ENCODE measurements at places on chromosomes 4 and X. TPM values are rescaled to one million over a fixed set of nuclear protein-coding genes. Genes with fewer than 3 reads are reported as not detected.

DNA sequence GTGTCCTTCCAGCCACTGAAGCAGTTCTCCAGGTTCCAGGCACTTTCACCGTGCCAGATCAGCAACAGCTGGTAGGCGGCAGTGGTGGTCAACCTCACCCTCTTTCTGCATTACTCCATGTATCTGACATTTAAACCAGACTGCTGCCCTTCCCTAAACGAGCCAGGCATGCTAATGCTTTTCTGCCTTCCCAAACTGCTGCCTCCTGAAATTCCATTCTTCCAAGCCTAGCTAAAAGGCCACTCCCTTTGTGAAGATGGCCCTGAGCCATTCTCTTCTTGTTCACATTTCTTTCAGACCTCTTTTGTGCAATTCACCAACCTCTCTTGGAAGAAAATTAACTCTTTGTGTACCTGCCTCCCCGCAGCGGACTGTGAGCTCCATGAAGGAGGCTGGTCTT, 73.7 kb downstream of the CHST7 start:
- no peaks in the 10 kb centered on the region for H3K4me1 ChIP-seq
- H3K27me3 ChIP-seq, result peaks cover 16% of the 10 kb centered on the region

DNA sequence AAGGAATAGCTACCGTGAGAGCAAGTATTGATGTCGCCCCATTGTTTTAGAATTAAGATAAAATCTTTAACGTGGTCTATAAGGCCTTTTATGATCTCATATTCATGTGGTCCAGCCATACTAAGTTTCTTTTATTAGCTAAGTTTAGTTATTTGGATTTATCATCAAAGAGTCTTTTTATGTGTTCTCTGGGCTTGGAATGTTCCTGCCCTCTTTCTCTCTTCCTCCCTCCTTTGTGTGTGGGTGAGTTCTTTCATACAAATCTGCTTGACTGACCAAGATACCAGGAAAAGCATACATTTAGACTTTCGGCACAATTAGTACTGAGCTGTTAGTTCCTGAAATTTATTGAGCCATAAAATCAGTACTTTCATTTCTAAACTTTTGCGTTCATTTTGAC, 11.3 kb downstream of the TDO2 start:
- no peaks in the 10 kb centered on the region for H3K4me1 ChIP-seq
- no peak overlapping the region for H3K4me3 ChIP-seq
- DNase-seq, result no peak
- H3K27ac ChIP-seq, result no peak overlapping the region

DNA sequence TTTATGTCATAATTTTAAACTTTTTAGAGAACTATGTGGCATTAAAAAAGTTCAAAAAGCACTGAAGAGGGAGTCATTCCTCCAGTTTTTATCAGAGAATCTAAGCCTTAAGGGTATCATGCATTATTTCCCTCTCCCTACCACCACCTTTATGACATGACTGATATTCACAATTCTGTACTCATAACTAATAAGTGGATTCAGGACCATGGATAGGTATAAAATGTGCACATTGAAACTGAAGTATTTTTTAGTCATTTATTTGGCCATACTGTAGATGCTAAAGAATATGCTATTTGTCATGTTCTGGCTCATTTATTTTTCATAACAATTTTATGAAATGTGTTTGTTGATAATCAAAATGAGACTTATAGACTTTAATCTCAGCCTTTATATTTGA, 897.5 kb upstream of the AGA start:
- H3K4me3 ChIP-seq, result no peak overlapping the region
- no peak for DNase-seq
- no peaks in the 10 kb centered on the region for H3K36me3 ChIP-seq
- H3K27ac ChIP-seq, result no peak overlapping the region

DNA sequence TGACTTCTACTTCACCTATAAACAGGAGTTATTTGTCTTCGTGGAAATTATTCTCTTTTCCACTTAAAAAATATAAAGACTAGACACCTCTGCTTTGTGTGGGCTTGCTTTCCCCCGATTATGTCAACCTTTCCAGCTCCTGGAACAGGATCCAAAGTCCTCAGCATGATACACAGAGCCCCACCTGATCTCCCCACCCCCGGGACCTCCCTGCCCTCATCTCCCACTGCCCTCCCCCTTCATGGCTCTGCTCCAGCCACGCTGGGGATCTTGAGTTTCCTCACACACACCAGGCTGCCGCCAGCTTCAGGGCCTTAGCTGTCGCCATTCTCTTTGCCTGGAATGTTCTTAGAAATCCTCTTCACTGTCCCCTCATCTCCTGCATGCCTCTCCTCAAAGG, 55.3 kb downstream of the MBNL3 start:
- peaks cover 3% of the 10 kb centered on the region for H3K36me3 ChIP-seq
- no peaks in the 10 kb centered on the region for H3K4me1 ChIP-seq
- H3K27ac ChIP-seq, result no peak overlapping the region

- no peaks in the 10 kb centered on the region for H3K36me3 ChIP-seq
- no peak overlapping the region for H3K27ac ChIP-seq
- H3K4me3 ChIP-seq, result no peak overlapping the region
- no peak for DNase-seq
- H3K4me1 ChIP-seq, result peaks cover 6% of the 10 kb centered on the region
Observed at GRCh38 chr4:152041295-152041694, 280.5 kb upstream of the GATB start.

DNA sequence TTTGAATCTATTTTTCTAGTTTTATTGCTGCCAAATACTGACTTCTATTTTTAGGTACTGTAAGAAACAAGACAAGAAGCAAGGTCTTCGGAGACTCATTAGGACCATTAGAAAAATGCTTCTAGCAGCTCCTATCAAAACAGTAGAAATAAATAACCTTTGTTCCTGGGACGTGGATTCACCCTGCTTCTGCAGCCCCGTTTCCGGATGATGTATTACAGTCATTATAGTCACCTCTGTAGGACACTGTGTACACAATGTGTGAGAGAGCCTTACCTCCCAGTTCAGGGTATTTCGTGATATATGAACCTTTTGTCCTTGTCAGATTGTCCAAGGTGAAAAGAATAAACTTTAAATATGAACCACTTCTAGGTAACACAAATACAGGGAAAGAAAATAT, 484.0 kb upstream of the TECRL start:
- no peaks in the 10 kb centered on the region for H3K27me3 ChIP-seq
- H3K27ac ChIP-seq, result no peak overlapping the region
- H3K36me3 ChIP-seq, result no peaks in the 10 kb centered on the region
- H3K4me1 ChIP-seq, result no peaks in the 10 kb centered on the region
- no peak for DNase-seq

DNA sequence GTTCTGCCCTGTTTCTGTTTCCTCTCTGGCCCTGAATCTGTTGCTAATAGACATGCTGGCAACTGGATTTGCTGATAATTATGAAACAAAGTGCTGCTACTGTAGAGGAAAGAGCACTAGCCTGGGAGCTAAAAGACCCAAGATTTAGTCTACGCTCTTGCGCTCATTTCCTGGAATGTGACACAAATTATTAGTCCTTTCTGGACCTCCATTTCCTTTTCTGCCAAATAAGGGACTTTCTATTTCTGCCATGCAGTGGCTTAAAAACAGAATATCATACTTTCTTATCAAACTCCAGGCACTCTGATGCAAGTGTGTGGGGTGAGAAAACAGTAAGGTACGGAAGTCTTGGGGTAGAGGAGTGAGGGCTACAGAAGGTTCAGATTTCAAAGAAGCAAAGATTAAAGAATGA, 48.3 kb upstream of the GPR174 start:
- H3K27me3 ChIP-seq, result peaks cover 7% of the 10 kb centered on the region
- peaks cover 3% of the 10 kb centered on the region for H3K36me3 ChIP-seq
- H3K27ac ChIP-seq, result peak overlapping the region; percentile 92
- H3K4me1 ChIP-seq, result peaks cover 29% of the 10 kb centered on the region

DNA sequence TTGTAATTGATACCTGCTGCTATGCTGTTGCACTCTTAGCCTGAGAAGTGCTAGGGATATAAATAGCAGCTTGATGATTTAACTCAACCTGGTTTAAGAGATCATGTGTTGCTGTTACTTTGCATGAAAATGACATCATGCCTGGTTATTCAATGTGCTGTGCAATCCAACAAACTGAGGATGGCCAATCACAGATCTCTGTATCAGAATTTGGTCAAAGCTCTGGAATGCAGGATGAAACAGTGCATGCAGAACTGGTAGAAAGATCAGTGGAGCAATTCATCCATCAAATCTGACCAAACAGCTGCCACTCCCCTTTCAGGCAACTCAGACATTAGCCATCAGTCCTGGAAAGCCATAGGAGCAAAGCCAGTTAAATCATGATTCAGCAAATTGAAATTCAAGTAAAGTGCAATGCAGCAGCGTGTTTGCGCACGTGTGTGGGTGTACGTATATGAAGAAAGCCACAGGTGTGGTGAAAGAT, 160.3 kb upstream of the RASGEF1B start:
- no peak overlapping the region for H3K4me3 ChIP-seq
- no peak overlapping the region for H3K27ac ChIP-seq
- DNase-seq, result no peak
- H3K36me3 ChIP-seq, result no peaks in the 10 kb centered on the region
- no peaks in the 10 kb centered on the region for H3K27me3 ChIP-seq

DNA sequence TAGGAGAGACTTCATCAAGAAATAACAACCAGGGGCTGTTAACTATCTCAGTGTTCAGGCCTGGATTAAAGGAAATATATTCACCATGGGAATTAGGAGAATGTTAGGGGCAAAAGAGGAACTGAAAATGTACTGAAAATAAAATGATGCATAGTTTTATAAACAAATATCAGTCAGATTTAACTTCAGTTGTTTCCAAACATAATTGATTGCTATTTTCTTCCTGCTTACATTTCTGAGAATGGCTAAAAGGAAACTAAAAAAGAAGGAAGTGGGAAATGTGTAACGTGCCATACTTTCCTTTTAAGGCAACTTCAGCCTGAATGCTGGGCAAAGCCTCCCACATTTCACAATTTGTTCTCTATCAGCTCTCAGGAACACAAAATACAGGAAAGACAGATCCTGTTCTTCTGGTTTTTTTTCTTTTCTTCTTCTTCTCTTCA, 178.1 kb downstream of the MAML3 start:
- H3K4me1 ChIP-seq, result peaks cover 52% of the 10 kb centered on the region
- H3K36me3 ChIP-seq, result no peaks in the 10 kb centered on the region
- peaks cover 3% of the 10 kb centered on the region for H3K27me3 ChIP-seq

DNA sequence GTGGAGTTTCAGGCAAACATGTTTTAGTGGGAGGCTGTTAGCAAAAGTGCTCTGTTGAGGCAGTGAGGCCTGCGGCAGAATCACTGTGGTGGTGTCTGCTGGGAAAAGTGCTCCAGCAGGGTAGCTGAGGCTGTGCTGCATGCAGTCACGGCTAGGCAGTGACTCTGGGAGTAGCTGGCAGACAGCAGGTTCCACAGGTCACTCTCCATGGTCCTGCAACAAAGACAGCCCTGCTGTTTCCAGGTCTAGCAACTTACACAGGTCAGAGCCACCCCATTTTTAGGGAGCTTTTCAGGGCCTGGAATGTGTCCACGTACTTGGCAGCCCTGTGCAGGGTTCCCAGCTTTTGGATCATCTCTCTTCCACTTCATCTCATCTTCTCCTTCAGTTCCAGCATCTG, 184.3 kb downstream of the NAA11 start:
- no peaks in the 10 kb centered on the region for H3K4me1 ChIP-seq
- no peak overlapping the region for H3K27ac ChIP-seq
- H3K27me3 ChIP-seq, result no peaks in the 10 kb centered on the region
- no peak for DNase-seq
- H3K4me3 ChIP-seq, result no peak overlapping the region

- peaks cover 18% of the 10 kb centered on the region for H3K27me3 ChIP-seq
- peak; percentile 84 for DNase-seq
- no peaks in the 10 kb centered on the region for H3K36me3 ChIP-seq
- H3K4me1 ChIP-seq, result peaks cover 85% of the 10 kb centered on the region
- peak overlapping the region; percentile 99 for H3K27ac ChIP-seq
- peak overlapping the region; percentile 82 for H3K4me3 ChIP-seq
Observed at GRCh38 chr4:2412534-2412884, 5.9 kb downstream of the ZFYVE28 start.

GRCh38 chrX:155645180-155645579, 32.4 kb upstream of the TMLHE start:
- H3K27ac ChIP-seq, result no peak overlapping the region
- H3K4me3 ChIP-seq, result no peak overlapping the region
- H3K27me3 ChIP-seq, result peaks cover 5% of the 10 kb centered on the region
- H3K4me1 ChIP-seq, result peaks cover 5% of the 10 kb centered on the region
- DNase-seq, result no peak

DNA sequence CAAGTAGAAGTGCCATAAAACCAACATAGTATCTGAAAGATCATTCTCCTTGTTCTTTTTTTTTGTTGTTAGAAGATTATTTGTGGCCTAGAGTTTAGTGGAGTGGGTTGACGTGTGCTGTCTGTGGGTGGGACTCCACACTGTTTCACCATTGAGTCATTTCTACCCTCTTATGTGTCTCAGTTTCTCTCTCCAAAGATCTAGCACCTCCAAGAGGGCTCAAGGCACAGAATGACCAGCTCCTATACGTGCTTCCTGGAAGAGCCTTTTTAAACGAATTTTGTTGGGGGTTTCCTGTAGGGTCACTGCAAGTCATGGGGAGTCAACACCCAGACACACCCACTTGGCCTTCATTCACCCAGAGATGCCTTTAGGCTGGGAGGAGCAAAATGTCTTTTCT, 150.1 kb downstream of the KLF8 start:
- no peak overlapping the region for H3K4me3 ChIP-seq
- no peaks in the 10 kb centered on the region for H3K36me3 ChIP-seq
- H3K4me1 ChIP-seq, result peaks cover 6% of the 10 kb centered on the region
- no peak overlapping the region for H3K27ac ChIP-seq
- H3K27me3 ChIP-seq, result peaks cover 4% of the 10 kb centered on the region

GRCh38 chr4:1992468-1993168, 16.2 kb downstream of the NELFA start:
- H3K4me1 ChIP-seq, result peaks cover 32% of the 10 kb centered on the region
- H3K27ac ChIP-seq, result no peak overlapping the region
- peaks cover 24% of the 10 kb centered on the region for H3K36me3 ChIP-seq
- no peak overlapping the region for H3K4me3 ChIP-seq
- no peak for DNase-seq

DNA sequence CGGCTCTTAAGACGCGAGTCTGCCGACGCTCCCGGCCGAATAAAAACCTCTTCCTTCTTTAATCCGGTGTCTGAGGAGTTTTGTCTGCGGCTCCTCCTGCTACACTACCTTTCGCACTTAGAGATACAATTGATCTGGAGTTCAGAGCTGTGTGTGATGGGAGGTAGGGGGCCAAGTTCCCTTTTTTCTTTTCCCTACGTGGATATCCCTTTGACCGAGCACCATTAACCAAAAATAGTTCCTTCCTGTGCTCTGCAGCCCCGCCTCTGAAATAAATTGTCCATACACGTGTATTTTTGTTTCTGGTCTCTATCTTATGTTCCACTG, 555 bp upstream of the PGM2 start:
- no peak for DNase-seq
- H3K4me1 ChIP-seq, result peaks cover 59% of the 10 kb centered on the region
- no peaks in the 10 kb centered on the region for H3K27me3 ChIP-seq
- peaks cover 6% of the 10 kb centered on the region for H3K36me3 ChIP-seq
- peak overlapping the region; percentile 95 for H3K27ac ChIP-seq

OPHN1 gene
- polyA plus RNA-seq, result not detected

F8A2 gene
- not detected for polyA plus RNA-seq

ZMAT1 gene
- 0.49 TPM for polyA plus RNA-seq

SPANXN3 gene
- not detected for polyA plus RNA-seq

ASB9 gene
- polyA plus RNA-seq, result not detected

RHOXF1 gene
- polyA plus RNA-seq, result not detected

GAGE12F gene
- not detected for polyA plus RNA-seq

NELFA gene
- polyA plus RNA-seq, result 10.2 TPM

MAP3K15 gene
- not detected for polyA plus RNA-seq

CXXC4 gene
- polyA plus RNA-seq, result 0.14 TPM

All from immature natural killer cell (primary cell).